ENCODE measurements at places on chromosomes 13 and 19. TPM values are rescaled to one million over a fixed set of nuclear protein-coding genes. Genes with fewer than 3 reads are reported as not detected.
A peak's percentile ranks its signal among the peaks of the same experiment; 100 is the strongest.

GRCh38 chr19:49677231-49677900, at the start of gene PRMT1:
Gene PRMT1, plus strand, starts transcription at chr19:49677271. Its CDS starts 10 bp downstream, at chr19:49677281.
- peak; percentile 72 for DNase-seq

DNA sequence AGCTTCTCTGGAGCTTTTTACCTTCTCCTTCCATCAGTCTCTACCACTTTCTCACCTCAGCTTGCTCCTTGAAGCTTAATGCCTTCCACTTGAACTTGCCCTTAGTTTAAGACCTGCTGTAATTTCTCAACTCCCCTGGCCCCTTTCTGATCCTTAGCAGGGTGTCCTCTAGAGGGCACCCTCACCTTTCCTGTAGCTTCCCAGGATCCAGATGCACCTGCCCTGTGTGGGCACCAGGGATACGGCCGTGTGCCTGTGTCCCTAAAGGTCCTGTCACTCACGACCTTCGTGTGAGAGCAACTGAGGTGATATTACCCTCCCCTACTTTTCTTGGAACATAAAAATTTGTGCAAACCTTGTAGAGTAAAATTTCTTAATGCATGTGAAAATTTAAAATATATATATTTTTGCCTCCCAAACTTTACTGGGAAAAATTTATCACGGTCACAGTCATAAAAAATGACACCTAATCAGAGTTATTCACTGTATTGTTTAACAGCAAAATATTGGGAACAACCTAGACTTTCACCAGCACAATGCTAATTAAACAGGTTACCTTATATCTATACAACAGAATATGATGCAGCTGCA, 46.4 kb downstream of the PSG3 start:
- DNase-seq = peak; percentile 24

DNA sequence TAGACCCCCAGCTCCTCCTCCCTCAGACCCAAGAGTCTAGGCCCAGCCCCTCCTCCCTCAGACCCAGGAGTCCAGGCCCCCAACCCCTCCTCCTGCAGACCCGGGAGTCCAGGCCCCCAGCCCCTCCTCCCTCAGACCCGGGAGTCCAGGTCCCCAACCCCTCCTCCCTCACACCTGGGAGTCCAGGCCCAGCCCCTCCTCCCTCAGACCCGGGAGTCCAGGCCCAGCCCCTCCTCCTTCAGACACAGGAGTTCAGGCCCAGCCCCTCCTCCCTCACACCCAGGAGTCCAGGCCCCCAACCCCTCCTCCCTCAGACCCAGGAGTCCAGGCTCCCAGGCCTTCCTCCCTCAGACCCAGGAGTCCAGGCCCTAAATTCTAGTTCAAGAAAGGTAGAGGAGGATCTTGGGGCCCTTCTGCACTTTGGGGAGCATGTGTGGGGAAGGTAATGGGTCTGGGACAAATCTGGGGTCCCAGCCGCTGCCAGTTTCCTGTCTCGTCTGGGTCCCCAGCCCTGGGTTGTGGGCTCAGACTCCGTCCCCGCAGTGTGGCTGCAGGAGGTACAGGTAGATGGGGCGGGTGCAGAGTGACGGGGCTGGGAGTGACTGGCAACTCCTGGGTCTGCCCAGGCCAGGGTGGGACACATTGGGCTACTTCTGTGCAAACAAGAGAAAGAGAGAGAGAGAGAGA, 3.2 kb upstream of the TMEM190 start:
- DNase-seq = no peak

GRCh38 chr13:40960716-40961115, 58.4 kb downstream of the ELF1 start:
- DNase-seq = no peak

MISP gene
- 0.23 TPM for total RNA-seq

GRCh38 chr13:30664689-30665275, 47.1 kb downstream of the USPL1 start:
- DNase-seq = no peak

DNA sequence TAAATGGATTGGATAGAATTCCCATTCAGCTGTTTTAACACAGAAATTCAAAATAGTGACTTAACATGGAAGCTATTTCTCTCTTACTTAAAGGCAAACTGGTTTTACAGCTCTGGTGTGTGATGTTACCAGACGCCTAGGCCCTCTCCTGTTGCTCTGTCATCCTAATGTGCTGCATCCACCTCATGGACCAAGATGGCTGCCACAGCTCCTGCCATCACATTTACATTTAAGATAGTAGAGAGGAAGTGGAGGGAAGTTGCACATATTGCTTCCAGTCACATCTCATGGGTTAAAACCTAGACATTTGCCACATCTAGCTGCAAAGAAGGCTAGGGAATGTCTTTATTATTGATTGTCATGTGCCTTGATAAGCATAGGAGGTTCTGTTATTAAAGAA, 157.5 kb downstream of the OXGR1 start:
- no peak for DNase-seq

- no peak for DNase-seq
These were observed 94.4 kb downstream of the URI1 start for GRCh38 chr19:30036154-30037129.

DNA sequence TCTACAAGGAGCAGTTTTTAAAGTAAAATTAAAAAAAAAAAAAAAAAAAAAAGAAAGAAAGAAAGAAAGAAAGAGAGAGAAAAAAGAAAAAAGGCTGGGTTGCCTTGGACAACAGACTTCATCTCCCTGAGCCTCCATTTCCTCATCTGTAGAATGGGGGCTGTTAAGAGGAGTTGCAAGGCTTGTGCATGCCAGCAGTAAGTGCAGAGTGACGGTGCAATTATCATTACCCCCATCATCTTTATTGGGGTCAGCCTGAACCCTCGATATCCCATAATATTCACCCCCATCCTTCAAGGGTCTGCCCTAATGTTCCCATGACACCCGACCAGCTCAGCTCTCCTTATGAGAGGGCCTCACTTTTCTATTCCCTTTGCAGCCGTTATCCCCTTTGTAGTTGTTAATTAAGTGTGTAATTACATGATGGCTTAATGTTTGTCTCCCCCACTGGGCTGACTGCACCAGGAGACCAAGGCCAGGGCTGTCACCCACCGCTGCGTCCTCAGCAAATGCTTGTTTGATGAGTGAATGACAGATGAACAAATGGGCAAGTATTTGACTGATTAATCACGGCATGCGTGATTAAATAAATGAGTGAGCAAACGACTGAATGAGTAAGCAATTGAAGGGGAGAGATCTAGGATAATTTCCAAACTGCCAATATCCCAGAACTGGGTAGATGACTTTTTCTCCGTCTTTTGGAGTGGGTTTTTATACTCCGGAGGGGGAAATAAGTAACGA, 10.1 kb downstream of the FOSB start:
- peak; percentile 51 for DNase-seq

DNA sequence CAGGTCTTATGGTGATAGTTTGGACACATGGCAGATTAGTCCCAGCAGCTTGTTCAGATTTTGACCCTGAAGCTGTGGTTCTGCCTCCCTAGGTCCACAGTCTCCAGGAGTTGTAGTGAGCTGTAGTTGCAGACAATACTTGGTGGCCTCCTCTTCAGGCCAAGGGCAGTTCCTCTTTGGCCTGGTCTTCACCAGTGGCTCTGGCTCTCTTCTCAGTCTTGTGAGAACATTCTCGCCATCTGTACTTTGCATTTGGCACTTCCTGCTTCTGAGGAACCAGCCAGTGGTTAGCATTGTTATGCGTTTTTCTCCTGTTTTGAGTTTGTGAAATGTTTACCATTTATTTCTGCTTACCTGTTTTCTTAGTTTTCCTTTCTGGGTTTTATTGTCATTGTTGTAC, 40.7 kb downstream of the PCCA start:
- no peak for DNase-seq

WDR18 gene
- 51.4 TPM for total RNA-seq

CCDC8 gene
- total RNA-seq = 0.10 TPM

- no peak for DNase-seq
These were observed 81.7 kb downstream of the ZNF429 start for GRCh38 chr19:21587117-21587461.

DNA sequence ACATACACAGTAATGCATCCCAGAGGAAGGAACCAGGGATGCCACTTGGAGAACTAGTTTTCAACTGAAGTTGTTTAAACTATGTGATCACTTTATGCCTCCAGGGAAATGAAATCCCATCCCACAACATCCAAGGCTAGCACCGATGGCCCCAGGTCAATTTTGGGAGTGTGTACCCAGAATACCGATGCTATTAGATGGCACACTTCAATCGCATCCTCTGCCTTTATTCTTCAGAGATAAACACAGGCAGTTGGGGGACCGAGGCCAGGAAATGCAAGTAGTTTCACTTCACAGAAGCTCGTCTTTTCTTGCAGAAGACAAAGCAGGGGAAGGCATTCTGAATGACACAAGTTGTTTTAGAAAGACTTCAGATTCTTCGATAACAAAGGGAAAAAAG, 13.8 kb downstream of the STK24 start:
- peak; percentile 63 for DNase-seq

DNA sequence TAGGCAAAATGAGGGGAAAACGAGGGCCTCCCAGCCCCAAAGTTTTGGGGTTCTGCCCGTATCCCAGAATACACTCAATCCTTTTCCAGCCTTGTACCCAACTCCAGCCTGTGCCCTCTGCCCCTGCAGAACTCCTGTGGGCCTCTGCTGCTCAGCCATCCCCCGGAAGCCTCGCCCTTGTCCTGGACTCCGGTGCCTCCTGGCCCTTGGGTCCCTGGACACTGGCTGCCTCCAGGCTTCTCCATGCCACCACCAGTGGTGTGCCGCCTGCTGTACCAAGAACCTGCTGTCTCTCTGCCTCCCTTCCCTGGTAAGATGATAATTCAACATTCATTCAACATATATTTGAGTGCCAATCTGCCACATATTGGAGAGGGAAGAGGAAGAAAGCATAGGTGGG, 3.8 kb downstream of the DMRTC2 start:
- DNase-seq = no peak

DNA sequence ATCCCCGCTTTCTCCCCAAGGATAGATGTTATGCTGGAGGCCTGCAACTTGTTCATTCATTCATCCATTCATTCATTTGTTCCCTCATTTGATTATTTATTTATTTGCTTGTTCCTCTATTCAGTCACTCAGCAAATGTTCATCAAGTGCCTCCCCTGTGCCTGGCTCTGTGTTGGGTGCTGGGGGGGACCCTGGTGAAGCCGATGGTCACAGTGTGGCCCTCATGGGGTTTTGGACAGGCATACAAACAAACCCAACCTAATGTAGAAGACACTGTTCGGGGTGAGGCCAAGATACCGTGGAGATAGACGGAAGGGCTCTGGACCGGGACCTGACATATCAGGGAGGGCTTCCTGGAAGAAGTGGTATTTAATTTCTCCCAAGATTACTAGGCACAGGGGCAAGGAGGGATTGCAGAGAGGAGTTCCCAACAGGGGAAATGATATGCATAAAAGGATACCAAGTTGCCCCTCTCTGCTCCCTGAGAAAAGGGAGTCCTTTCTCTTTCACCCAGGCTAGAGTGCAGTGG, 58.1 kb downstream of the ZNF536 start:
- no peak for DNase-seq

DNA sequence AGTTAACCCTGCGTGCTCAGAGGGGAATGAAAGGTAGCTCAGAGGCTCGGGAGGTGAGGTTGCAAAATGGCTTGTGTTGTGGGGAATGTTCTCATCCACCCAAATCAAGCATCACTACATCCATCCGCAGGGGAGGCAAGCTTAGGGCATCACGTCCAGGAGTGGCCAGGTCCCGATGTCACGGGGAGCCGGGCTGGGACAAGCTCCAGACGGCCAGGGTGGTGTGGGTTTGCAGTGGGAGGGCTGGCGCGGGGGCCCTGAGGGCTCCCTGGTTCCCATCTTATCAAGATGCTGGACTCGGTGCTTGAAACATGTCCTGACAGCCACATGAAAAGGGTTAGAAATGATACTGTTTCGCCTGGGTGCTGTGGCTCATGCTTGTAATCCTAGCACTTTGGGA, 25.8 kb downstream of the EPN1 start:
- no peak for DNase-seq
